ENCODE measurements at places on chromosomes 6 and 20.
A peak's percentile ranks its signal among the peaks of the same experiment; 100 is the strongest.

DNA sequence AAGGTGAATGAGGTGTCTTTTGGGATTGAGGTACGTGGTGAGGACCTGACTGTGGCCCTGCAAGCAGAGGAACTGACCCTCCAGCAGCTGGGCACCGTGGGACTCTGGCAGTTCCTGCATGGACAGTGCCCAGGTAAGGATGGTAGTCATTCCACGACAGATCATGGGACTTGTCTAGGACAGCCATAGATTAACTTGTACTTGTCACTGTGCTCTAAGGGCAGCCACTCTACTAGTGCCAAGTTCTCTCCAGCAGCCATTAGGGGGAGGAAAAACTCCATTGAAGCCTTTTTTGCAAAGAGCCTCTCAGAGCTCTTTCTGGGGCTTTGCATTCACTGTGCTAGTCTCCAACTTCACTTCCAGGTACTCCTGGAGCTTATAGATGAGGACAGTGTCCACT lies 20.4 kb downstream of the TAF11 start:
- no peak for DNase-seq

DNA sequence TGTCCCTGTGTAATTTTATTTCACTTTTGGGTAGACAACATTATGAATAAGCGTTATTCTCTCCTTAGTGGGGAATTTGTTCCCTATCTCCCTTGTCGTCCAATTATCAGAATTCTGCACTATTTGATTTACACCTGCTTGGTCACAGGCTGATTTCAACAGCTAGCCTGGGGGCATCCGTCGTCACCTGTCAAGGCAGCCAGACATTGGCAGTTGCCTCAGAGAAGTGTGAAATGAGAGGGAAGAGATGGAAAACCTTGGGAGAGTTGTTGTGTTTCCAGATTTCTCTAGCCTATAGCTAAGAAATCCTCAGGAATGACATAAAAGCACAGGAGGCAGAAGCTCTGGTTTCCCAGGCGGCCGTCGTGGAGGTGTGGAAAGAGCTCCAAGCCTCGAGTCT lies 891 bp upstream of the GHRH start:
- DNase-seq, result no peak

GRCh38 chr6:123788319-123788718 lies 15.3 kb upstream of the NKAIN2 start:
- no peak for DNase-seq

DNA sequence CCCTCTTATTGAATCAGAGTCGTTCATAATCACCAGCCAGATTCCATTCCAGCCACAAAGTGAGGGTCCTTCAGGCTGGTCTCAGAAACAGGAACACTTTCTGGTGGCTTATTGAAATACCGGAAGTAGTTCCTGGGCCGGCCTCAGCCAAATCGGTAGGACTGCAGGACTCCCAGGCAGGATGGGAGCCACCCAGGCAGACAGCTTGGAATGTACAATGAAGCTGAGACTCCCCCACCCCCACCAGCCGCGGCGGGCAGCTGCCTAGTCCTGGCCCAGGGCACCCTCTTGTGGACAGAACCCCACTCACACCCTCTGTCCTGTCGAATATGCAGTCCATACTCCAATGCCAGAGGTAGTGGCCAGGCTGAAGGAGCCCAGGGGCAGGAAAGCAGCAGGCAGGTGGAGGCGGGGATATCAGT lies 43.8 kb downstream of the MDFI start:
- DNase-seq, result peak; percentile 37

GRCh38 chr20:25744261-25744660 lies 47.6 kb upstream of the ZNF337 start:
- DNase-seq, result no peak

DNA sequence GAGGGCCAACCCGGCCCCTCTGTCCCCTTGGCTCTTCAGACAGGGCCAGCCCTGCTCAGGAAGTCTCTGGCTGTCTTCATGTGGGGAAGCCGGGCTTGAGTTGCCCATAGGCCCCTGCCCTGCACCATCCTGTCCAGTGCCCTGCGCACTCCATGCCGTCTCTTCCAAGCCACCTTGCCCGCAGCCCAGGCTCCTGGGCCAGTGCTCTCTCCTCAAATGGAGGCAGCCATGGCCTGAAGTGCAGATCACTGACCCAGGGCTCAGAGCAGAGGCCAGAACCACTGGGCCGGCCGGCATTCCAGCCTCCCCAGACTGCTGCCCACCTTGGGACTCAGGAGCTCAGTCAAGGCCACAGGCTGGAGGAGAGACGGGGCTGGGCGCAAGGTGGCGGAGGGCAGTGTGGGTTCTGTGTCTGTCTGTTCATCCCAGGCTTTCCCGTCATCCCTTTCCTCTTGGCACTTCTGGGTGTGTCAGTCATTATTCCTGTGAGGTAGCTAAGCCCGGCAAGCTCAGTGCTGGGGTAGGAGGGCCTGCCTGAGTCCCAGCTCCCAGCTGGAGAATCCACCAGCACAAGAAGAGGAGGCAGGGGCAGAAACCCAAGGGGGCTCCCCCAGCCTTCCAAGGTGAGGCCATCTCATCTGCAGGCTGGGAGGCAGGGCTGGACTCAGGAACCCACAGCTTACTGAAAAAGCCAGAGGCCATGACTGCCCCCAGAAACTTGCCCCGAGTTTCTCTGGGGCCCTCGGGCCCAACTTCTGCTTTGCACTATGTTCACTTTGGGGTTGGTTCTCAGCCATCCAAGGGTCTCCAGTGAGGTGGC lies 22.4 kb downstream of the SDCBP2 start:
- no peak for DNase-seq

DNA sequence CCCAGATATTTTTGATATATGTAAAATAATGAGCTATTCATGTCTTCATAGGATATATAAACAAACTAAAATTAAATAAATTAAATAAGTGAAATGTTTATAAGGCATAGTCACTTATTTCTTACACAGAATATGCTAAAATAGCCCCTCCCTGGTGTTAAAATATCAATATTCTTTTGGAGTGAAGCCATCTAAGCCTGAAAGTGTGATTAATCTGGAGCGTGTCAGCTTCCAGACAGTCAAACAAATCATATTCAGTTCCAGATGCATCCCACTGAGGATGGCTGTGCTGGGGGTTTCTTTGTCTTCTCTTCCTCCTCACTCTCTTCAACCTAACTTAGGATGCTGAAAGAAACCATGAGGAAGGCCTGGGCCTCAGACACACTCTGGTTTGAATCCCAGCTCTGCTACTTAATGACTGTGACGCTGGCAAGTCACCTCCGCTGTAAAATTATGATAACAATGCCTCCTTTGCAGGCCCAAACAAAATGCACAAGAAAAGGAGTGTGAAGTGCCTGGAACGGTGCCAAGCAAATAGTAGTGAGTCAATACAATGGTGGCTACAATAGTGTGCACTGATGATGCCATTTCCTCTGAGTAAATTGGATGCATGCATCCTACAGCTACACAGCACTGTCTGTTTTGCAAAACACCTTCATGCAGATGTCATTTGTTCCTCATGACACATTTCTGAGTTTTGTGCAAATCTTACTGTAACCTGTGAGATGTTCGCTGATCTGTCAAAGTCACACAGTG lies 161.4 kb downstream of the FOXC1 start:
- no peak for DNase-seq

DNA sequence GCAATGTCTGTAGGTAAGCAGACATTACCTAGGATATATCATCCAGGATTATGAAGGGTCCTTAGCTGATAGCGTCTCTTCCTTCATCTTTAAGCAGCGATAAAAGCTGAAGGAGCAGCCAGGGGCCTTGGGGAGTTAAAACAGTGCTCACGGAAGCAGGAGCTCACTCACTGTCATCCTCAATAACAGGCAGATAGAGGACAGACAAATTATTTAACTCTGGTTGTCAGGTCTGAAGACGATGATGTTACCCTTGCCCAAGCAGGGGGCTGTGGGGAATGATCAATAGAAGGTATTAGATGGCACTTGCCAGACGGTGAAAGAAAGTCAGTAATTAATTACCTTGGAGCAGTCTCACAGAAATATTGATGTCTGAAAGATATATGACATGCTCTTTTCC lies 12.6 kb upstream of the SPATS1 start:
- no peak for DNase-seq

- DNase-seq, result no peak
These were observed 321.7 kb downstream of the CENPW start for GRCh38 chr6:126661646-126662045.

DNA sequence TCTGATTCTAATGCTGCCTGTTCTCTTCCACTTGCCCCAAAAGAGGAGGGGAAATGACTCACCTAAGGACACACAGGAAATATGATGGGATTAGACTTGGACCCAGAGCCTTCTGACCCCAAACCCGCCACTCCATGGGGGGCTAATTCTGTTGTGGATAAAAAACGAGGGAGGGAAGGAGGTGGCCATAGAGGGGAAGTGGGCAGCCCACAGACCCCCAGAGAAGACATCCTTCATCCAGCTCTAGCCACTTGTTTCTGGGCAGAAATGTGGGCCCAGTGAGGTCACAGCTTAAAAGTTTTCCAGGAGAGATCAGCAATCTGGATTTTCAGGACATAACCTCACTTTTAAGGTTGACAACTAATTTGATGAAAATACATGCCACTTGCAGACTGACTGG lies 202.1 kb downstream of the ANKRD60 start:
- no peak for DNase-seq

GRCh38 chr20:61492065-61492464 lies 240.0 kb downstream of the CDH4 start:
- no peak for DNase-seq

GRCh38 chr6:125957845-125958244 lies 1.3 kb downstream of the HINT3 start:
- no peak for DNase-seq

- no peak for DNase-seq
These were observed 402.7 kb downstream of the CDKAL1 start for GRCh38 chr6:20936949-20937348.

DNA sequence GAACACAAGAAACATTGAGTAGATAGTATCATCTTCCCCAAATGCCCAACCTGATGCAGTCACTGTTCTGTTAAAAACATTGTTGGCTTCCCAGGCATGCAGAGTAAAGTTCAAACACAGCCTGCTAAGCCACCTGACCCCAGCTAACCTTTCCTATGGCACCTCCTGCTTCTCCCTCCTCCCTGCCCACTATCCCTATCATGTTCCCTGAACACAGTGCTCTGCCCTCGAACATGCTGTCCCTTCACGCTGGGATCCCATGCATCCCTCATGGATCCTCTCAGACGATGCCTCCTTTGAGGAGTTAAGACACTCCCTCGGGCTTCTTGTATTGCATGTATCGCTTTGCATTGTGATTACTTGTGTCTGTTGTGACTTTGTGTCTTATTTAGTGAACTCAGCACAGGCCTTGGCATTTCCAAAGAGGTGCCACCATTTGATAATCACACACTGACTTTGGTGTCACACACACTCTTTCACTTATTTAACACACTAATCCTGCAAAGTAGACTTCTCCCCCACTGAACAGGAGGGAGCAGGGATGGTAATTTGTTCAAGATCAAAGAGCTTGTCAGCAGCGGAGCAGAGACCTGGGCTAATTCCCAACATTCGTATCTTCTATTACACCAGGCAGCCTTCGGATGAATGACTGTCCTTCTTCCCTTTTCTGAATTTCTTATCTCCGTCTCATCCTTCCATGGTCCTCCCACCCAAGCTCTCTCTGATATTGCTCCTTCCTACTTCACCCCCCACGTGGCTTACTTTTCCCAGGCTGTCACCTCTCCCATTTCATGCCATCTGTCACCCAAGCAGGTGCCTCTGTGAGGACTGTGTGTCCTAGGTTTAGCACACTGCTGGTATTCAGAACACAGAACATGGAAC lies 28.3 kb upstream of the SMIM29 start:
- DNase-seq, result no peak

Measured in stimulated activated CD8-positive, alpha-beta memory T cell treated with anti-CD3 and anti-CD28 coated beads, Interleukin-4, amount 100 ng/mL, for 1 hour (primary cell).